NCI-H526 (cell line): ENCODE measurements at places on chromosomes 7 and 10.

- no peak for DNase-seq
Measured at GRCh38 chr10:43214071-43214955, 52.6 kb downstream of the RASGEF1A start.

DNA sequence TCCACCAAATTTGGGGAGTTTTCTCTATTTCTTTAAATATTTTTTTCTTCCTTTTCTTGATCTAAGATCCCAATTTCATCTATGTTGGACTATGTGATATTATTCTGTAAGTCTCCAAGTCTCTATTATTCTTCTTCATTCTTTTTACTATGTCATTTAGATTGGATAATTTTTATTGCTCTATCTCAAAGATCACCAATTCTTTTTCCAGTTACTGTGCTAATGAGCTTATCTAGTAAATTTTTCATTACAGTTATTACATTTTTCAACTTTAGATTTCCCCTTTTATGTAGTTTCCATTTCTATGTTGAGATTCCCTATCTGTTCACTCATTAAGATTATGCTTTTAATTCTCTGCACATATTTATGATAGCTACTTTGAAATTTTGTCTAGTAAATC lies 131.6 kb upstream of the NAMPT start:
- no peak for DNase-seq

GRCh38 chr7:51700593-51701215 lies 384.1 kb upstream of the COBL start:
- DNase-seq: no peak

DNA sequence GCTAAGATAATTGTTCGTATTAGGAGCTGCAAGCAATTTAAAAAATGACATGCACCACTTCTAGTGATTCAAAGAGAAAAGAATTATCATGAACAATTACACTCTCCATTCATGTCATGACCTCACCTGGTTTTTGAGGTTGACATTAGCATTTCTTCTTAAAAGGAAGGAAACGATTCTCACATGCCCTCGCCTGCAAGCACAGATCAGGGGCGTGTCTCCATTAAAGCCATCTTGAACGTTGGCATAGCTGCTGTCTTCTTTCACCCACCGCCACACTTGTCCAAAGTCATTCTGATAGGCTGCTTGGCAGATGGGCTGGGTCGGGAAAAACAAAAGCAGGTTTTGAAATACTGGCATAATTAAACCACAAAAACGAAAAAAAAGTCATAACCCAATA lies 19.9 kb downstream of the ANKRD22 start:
- DNase-seq: no peak

GRCh38 chr7:135188298-135188984 lies 17.9 kb upstream of the CYREN start:
- DNase-seq: no peak

GRCh38 chr7:22675917-22676343 lies 51.1 kb upstream of the IL6 start:
- DNase-seq: no peak

DNA sequence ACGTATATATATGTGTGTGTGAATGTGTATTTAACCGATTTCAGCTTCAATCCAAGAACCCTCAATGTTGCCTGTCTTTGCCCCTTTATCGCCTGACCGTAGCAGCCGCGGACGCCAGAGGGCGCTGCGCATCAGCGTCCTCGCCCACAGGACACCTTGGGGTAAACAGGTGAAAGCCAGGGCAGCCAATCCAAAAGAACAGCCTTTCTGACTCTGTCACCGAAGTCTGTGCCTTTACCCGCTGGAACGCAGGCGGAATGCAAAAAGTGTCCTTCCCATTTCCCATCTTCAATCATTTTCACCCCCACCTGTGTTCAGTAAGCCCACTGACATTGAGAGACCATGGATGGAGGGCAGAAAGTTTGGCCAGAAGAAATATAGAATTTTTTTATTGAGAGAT lies 3.6 kb downstream of the NXPH1 start:
- DNase-seq: peak; percentile 75

GRCh38 chr10:17146892-17147291 lies 17.3 kb upstream of the CUBN start:
- no peak for DNase-seq

DNA sequence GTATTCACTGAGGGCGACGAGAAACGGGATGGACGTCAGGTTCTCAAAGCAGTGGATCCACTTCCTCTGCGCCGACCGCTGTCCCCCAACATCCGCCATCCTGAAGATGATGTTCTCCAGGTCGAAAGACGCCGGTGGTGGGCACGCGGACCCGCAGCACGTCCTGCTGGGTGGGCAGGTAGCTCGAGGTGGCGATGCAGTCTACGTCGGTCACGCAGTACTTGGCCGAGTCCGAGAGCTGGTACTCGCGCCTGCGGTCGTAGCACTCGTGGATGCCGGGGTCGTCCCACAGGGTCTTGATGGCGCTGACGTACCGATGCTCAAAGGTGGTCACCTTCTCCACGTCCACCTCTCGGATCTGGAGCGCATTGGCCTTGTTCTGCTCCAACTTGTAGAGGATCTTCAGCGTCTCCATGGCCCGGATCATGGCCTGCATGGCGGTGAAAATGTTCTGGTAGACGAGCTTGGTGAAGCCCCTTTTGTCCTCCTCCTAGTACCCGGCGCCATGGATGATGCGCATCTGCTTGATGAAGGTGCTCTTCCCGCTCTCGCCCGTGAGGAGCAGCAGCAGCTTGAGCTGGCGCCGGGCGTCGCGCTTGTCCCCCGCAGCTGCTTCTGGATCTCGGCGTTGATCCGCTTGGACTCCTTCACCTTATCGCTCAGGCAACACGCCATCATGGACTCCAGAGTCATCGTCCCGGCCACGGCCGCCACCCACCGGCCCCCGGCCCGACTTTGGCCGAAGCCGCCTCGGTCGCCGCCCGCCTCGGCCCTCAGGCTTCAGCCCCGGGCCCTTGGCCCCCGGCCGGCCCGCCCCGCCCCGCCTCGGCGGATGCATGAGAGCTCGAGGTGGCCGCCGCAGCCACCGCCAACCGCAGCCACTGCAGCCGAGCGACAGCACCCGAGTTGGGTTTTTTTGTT lies 122.9 kb upstream of the KCTD7 start:
- peak; percentile 67 for DNase-seq

DNA sequence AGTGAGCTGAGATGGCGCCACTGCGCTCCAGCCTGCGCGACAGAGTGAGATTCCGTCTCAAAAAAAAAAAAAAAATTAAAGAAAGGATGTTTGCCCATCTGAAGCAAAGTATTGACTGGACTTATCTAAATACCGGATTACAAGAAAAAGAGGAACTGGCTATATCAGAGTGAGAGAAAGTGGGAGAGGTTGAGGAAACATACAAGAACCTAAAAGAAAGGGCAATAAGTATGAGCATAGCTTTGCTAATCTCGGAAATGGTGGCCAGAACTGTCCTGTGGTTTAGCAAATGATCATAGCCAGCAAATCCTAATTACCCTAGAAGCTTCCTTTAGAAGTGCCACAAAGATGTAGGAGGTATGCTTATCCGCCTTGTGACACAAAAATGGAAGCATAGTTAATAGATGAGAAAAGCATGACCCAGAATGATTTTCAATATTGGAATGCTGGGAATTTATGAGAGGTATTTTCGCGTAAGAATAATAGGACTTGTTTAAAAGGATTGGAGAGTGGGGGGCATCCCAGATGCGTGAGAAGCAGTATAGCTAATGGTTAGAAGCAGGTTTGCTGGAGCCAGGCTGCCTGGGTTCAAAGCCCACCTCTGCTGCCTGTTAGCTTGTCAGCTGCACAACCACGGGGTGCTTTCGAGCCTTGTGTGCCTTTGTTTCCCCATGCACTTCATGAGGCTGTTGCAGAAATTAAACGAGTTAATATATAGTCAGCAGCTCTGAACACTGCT lies 1.2 kb upstream of the GTPBP4 start:
- no peak for DNase-seq

DNA sequence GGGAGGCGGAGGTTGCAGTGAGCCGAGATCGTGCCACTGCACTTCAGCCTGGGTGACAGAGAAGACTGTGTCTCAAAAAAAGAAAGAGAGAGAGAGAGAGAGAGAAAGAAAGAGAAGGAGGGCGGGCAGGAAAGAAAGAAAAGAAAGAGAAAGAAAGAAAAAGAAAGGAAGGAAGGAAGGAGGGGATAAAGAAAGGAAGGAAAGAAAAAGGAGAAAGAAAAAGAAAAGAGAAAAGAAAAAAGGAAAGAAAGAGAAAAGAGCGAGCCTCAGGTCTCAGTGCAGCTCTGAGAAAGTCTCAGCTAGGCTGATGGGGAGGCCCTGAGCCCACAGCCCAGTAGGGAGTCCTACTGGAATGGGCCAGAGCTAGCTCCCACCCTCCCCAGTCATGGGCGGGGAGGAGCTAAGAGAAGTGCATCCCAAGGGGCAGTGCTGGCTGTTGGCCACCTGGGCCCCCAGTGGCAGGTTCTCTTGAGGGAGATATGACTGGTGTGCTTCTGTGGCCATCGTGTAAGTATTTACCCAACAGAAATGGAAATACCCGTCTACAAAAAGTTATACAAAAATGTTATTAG lies 69.3 kb downstream of the ABRAXAS2 start:
- DNase-seq: no peak

GRCh38 chr7:3892157-3892556 lies 591.1 kb downstream of the SDK1 start:
- DNase-seq: no peak

DNA sequence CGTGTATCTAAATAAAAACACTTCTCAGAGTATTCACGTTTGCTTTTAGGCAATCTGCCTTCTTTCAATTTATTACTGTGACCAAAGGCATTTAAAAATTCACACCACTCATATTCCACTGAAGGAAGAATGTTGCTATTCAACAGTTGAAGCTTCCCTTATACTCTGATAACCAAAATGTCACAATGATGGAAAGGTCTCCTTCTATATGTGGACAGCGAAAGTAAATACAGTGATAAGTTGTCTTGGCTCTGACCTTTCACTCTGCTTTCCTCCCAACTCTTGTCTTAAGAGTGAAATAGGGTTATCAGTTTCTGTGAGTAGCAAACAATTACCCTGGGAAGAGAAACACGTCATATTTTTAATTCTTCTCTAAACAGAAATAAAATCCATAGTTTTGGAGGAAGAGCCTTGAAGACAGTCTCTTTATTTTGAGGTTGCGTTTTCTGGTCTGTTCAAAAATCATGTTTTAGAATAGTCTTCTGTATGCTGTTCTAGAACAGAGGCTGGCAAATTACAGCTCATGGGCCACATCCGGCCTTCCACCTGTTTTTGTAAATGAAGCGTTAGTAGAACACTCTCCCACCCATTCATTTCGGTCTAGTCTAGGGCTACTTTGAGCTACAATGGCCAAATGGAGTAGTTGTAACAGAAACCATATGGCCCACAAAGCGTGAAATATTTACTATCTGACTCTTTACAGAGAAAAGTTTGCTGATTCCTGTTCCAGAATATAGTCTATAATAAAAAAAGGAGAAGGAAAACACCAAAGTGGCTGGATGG lies 41.3 kb downstream of the ETV1 start:
- no peak for DNase-seq

GRCh38 chr7:149604521-149604920 lies 106.9 kb upstream of the ZNF746 start:
- no peak for DNase-seq
